ENCODE measurements at places on chromosomes 11 and 22.

DNA sequence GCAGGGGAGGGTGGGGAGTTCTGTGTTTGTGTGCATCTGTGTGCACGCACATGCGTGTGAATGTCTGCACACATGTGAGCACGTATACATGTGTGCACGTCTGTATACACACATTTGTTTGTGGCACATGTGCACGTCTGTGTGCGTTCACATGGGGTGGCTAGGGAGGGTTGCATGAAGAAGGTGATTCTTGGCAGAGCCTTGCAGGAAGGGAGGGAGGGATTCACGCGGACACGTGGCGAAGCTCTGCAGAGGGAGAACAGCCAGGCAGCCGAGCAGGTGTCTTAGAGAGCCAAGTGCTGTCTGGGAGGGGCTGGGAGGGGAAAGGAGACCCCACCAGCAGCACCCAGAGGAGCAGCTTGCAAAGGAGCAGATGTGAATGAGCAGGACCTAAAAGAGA lies 372.1 kb downstream of the BRD1 start:
- no peak for DNase-seq

- DNase-seq, result peak; percentile 91
Measured at GRCh38 chr22:25942856-25943411, 200.9 kb downstream of the MYO18B start.

DNA sequence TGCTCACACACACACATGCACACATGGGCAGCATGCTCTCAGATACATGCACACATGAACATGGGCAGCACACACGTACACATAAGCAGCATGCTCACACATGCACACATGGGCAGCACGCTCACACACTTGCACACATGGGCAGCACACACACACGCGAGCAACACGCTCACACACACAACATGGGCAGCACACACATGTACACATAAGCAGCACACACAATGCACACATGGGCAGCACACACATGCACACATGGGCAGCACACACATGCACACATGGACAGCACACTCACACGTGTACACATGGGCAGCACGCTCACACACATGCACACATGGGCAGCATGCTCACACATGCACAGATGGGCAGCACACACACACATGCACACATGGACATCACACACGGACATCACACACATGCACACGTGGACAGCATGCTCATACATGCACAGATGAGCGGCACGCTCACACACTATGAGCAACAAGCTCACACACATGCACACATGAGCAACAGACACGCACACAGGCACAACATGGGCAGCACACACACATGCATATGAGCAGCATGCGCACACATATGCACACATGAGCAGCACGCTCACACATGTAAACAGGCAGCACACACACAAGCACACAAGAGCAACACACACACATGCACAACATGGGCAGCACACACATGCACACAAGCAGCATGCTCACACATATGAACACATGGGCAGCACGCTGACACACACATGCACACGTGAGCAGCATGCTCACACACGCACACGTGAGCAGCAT lies 43.0 kb downstream of the RTN4R start:
- no peak for DNase-seq

- DNase-seq, result no peak
Measured at GRCh38 chr22:41799486-41800347, 762 bp upstream of the CCDC134 start.

- DNase-seq, result no peak
Measured at GRCh38 chr11:3229673-3230630, 2.3 kb downstream of the MRGPRE start.
